ENCODE measurements at places on chromosomes 5 and 9. TPM values are rescaled to one million over a fixed set of nuclear protein-coding genes. Genes with fewer than 3 reads are reported as not detected.
A peak's percentile ranks its signal among the peaks of the same experiment; 100 is the strongest.

The PRDM9 gene
- total RNA-seq = not detected

The C7 gene
- not detected for total RNA-seq

The HRH2 gene
- not detected for total RNA-seq

The PKD2L2 gene
- total RNA-seq = not detected

The TYRP1 gene
- total RNA-seq = 0.15 TPM

The P4HA2 gene
- total RNA-seq = 0.18 TPM

The GKAP1 gene
- total RNA-seq = 13.4 TPM

The ERAP2 gene
- total RNA-seq = 33.7 TPM

- DNase-seq = no peak
These were observed 76.6 kb upstream of the XPA start for GRCh38 chr9:97773723-97774122.

DNA sequence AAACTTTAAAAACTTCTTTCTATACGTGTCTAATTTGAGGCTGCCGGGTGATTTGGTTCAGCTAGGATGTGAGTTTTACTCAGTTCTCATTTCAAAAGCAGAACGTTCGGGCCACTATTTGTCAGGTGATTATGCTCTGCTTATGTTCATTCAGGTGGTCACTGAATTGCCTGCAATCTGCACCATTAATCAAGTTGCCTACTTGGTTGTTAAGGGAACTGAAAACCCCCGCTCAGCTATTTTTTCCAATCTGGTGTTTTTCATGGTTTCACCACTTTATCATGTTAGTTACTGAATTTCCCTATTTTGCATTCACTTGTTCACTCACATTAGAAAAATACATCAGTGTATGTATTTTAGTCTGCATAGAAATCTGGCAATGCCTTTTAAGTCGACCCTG is 523.0 kb downstream of the CSNK1G3 start:
- DNase-seq = peak; percentile 59

GRCh38 chr5:73158313-73158712 is 14.7 kb upstream of the TMEM174 start:
- no peak for DNase-seq

- DNase-seq = no peak
These were observed 41.1 kb upstream of the SELENOP start for GRCh38 chr5:42852826-42853225.

GRCh38 chr5:169549453-169550100 is 34.0 kb upstream of the SPDL1 start:
- DNase-seq = no peak

DNA sequence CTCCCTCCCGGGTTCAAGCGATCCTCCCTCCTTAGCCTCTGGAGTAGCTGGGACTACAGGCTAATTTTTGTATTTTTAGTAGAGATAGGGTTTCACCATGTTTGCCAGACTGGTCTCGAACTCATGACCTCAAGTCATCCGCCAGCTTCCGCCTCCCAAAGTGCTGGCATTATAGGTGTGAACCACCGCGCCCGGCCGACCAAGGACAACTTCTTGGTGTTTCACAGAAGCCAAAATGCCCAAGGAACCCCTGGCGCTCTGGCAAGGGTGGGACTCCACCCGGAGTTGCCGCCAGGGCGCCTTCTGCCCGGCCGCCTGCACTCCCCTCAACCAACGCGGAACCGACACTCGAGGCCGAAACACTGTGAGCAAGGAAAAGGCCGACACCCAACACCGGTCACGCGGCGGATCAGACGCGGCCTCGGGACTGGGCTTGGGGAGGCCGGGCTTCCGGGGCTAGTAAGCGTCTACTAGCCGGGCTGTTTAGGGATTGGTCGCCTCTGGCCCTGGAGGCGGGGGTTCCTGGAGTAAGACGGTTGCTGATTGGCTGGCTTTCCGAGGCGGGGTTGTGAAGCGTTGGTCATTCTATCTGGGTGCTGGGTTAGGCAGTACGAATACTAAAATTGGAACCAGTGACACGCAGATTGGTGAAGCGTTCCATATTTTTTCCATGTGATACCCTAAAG is 7.7 kb upstream of the CFAP157 start:
- peak; percentile 92 for DNase-seq

DNA sequence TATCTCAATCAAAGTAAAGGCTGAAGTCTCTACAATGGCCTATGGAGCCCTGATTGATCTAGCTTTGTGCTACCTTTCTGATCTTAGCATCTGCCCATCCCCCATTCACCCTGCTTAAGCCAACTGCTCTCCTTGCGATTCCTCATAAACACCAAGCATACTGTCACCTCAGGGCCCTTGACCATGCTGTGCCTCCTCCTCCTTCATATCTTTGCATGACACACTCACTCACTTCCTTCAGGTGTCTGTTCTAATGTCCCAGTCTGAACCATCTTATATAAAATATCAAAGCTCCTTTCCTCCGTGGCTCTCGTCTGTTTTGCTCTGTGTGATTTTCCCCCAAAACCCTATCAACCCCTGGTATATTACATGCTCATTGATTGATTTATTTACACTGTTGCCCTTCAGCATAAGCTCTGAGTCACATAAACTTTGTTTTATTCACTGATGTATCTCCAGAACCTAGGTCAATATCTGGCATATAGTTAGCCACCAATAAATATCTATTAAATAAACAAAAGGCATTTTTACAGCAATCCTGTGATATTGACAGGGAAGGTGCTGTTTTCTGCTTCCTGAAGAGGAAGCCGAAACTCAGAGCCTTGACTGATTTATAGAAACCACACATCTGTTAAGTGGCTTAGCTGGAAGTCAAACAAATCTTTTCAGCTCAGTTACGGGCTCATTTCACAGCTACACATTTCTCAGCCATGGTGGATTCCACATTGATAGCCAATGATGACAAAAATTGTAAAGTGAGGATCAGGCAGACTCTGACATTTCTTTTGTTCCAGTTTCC is 103.6 kb downstream of the BOD1 start:
- DNase-seq = no peak

DNA sequence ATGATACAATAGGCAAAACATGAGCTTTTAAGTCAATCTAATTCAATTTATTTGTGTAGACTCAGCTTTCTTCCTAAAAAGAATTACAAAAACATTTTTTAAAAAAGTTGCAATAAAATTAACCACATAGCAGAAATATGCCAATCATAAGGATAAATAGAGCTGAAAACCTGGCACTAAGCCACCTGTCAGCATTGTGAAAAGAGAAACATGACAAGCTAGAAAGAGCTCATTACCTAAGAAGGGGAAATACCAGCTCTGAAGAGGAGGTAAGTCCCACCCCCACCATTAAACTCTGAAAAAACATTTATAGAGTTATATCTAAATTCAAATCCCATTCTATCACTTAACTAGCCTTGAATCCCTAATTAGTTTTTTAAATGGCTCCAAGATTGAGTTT is 372.9 kb downstream of the OSTF1 start:
- DNase-seq = no peak

DNA sequence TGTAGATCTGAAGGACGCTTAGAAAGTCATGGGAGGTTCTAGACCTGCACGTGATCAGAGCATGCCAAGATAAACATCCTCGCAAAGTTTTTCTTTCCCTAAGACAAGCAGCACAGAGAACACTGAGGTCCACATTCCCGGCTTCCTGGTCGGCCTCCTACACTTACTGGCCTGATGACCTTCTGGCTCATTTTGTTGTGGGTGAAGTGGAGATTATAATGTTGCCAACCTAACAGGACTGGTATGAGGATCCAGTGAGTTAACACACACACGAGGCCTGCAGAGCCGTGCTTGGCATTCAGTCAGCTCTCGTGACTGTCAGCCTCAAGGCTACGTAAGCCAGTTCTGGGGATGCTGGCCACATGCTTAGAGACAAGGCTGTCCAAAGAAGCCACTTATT is 186.0 kb downstream of the TENT4A start:
- no peak for DNase-seq

DNA sequence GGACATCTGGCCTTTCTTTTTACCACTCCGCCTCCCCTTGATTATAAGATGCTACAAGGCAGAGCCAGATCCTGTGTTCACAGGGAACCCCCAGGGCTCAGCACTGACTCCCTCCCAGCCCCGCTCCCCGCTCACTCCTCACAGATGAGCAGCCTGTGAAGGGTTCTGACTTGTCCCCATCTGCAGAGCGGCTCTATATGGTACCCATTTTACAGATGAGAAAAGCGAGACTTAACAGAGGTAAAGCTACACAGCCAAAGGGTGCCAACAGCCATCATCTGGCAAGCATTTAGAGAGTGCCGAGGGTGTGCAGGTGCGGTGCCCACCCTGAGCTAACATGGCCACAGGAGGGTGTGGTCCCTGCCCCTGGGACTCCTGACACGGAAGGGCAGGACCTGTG is 18.8 kb downstream of the FIBCD1 start:
- DNase-seq = no peak

DNA sequence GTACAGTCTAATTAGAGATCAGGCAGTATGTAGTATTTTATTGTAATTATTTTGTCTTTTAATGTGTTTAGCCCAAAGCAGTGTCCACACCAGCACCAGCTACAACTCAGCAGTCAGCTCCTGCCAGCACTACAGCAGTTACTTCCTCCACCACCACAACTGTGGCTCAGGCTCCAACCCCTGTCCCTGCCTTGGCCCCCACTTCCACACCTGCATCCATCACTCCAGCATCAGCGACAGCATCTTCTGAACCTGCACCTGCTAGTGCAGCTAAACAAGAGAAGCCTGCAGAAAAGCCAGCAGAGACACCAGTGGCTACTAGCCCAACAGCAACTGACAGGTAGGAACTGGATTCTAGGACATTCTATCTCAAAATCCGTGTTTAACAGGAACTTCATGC is 23.2 kb downstream of the RAD23B start:
- DNase-seq = no peak

GRCh38 chr9:71602652-71603051 is 165.7 kb downstream of the CEMIP2 start:
- no peak for DNase-seq

- no peak for DNase-seq
These were observed 7.4 kb downstream of the KLF9 start for GRCh38 chr9:70407081-70407503.

DNA sequence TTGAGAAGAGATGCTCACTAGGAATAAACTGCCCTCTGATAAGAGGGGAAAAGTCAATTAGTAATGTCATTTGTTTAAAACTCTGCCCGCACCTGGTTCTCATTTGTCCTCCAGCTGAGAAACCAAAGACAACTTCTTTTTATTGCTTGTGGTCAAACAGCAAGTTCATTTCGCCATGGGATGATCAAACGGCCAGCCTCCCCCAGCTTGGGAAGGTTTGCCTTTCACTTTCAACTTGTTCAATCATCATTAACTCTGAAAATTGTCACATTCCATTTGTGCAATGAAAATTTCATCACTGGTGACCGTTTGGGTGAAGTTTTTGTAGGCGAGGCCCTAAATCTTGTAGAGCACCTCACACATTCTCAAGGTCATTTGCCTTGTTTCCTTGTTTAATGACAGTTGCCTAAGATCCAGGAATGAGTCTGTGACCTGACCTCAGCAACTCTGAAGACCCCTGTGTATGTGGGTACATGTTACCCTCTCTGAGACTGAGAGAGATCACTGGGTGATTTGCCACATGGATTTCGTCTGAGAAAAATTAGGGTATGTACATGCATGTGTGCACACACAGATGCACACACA is 117.7 kb downstream of the MARCHF3 start:
- DNase-seq = no peak

GRCh38 chr5:112350626-112351025 is 68.5 kb downstream of the EPB41L4A start:
- no peak for DNase-seq

DNA sequence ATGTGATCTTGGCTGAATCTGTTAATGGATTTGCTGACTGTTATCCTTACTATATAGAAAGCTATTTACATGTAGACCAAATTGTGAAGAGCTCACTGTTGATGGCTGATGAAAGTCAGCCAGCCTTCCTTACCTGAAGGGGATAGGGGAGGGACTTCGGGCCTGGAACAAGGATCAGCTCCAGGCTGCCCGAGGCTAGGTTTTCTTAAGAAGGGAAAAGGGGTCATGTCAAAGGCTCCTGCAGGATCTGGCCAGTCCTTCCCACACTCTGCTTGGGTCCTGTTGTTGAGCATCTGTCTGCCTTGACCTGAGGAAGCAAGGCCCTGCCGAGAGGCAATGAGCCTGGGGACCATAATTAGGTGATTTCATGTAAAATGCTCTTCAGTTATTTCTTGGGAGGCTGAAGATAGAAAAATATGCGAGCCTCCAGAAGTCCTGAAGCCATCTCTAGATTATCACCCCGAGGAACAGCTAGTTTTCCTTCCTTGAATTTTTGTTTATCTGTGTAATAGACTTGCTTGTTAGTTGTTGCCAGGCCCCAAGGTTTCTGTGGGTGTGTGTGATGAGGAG is 261.4 kb downstream of the PDZD2 start:
- DNase-seq = no peak

- DNase-seq = no peak
These were observed 63.3 kb downstream of the IRX1 start for GRCh38 chr5:3658929-3659328.

- DNase-seq = no peak
These were observed 429.8 kb downstream of the SPATA31D1 start for GRCh38 chr9:82418334-82418733.

GRCh38 chr5:93346301-93346700 is 234.7 kb downstream of the NR2F1-AS1 start:
- no peak for DNase-seq

- DNase-seq = no peak
These were observed 25.1 kb downstream of the PPIP5K2 start for GRCh38 chr5:103145196-103145595.

DNA sequence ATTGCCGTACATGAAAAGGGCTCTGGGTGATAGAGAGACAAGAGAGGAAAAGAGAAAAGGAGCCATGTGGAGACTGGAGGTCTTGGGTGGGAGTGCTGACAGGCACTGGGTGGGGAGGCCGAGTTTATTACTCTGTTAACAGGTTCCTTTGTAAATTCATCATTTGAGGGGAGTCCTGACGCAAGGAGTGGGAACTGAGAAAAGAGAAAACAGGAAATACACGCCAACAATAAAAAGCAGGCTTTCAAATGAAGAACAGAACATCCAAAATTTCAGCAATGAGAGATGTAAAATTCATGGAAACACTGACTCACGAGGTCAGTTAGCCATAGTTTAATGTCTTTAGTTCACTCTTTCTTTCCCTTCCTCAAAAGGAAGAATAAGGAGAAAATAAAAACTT is 342.8 kb downstream of the TMEM167A start:
- DNase-seq = no peak

DNA sequence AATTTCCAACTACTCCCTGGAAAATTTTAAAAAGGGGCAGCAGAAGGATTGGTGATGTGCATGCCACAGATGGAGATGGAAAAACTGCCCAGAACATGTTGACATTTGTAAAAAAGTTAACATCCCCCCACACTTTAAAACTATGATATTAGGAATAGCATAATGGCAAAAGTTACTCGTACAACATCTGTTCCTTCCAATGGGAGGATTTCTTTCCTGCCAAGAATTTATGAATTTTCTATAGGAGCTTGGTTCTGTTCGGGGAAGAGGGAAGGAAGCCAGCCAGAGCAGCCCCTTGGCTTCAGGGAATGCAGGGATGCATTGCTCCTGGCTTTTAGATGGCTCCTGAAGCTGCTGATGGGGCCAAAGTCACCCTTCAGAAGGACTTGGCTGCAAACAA is 22.7 kb downstream of the KLF4 start:
- no peak for DNase-seq

DNA sequence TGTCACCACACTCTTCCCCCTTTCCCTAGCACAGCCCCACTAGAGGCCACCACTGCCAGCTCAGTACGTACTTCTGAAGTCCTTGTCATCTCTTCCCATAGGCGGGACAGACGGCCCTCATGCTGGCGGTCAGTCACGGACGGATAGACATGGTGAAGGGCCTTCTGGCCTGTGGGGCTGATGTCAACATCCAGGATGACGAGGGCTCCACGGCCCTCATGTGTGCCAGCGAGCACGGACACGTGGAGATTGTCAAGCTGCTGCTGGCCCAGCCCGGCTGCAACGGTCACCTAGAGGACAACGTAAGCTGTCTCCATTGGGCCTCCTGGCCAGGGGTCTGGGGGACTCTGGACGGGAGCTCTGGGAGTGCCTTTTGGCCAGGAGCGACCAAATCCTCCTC is 99.4 kb upstream of the DMRT1 start:
- DNase-seq = no peak
